ENCODE measurements at places on chromosomes 7 and 10.

GRCh38 chr7:32227746-32228145 lies 157.5 kb upstream of the PDE1C start:
- no peak for DNase-seq

- no peak for DNase-seq
These were observed 82.6 kb downstream of the CPEB3 start for GRCh38 chr10:92208157-92208720.

GRCh38 chr7:519484-520390 lies at the start of gene PDGFA:
Gene PDGFA, minus strand, starts transcription at chr7:519846. Its CDS starts 845 bp downstream, at chr7:519001.
- DNase-seq, result no peak

GRCh38 chr10:94219829-94220228 lies 142.9 kb downstream of the NOC3L start:
- DNase-seq, result no peak

GRCh38 chr7:88331322-88331721 lies 24.6 kb upstream of the STEAP4 start:
- DNase-seq, result no peak

- no peak for DNase-seq
These were observed 117.5 kb upstream of the COL1A2 start for GRCh38 chr7:94277236-94277635.

Measured in stimulated activated CD4-positive, alpha-beta T cell treated with anti-CD3 and anti-CD28 coated beads, TNF-alpha, amount 100 ng/mL, for 4 hours (primary cell).